Activated CD4-positive, alpha-beta memory T cell treated with anti-CD3 and anti-CD28 coated beads for 36 hours (primary cell): ENCODE measurements at places on chromosomes 13 and 19. TPM values are rescaled to one million over a fixed set of nuclear protein-coding genes. Genes with fewer than 3 reads are reported as not detected.

DNA sequence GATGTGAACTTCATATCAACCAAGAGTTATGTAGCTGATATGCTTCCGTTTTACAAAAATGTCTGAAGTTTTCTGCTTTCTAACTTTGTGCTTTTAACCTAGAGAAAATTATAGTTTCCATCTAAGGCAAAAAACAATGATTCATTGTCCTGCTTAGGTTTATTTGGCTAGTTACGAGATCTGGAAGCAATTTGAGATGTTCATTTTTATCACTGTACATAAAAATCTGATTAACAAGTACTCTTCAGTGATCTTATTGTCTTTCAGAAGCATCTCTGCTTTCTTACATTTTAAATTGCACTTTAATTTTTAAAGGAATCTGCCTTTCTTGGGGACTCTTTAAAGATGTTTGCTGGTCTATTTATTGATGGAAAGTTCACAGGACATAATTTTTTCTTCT lies 188.1 kb downstream of the RFC3 start:
- no peak for DNase-seq
- no peaks in the 10 kb centered on the region for H3K4me1 ChIP-seq
- H3K27ac ChIP-seq = no peak overlapping the region
- no peaks in the 10 kb centered on the region for H3K27me3 ChIP-seq
- no peaks in the 10 kb centered on the region for H3K36me3 ChIP-seq

GRCh38 chr19:49413348-49413747 lies 9.9 kb downstream of the PTH2 start:
- no peak overlapping the region for H3K27ac ChIP-seq
- peaks cover 2% of the 10 kb centered on the region for H3K27me3 ChIP-seq
- peaks cover 37% of the 10 kb centered on the region for H3K4me1 ChIP-seq
- no peaks in the 10 kb centered on the region for H3K36me3 ChIP-seq

- H3K27me3 ChIP-seq = no peaks in the 10 kb centered on the region
- no peak overlapping the region for H3K27ac ChIP-seq
- peaks cover 33% of the 10 kb centered on the region for H3K36me3 ChIP-seq
- no peak for DNase-seq
- H3K4me3 ChIP-seq = no peak overlapping the region
These were observed 37.4 kb downstream of the SAE1 start for GRCh38 chr19:47168065-47168464.

DNA sequence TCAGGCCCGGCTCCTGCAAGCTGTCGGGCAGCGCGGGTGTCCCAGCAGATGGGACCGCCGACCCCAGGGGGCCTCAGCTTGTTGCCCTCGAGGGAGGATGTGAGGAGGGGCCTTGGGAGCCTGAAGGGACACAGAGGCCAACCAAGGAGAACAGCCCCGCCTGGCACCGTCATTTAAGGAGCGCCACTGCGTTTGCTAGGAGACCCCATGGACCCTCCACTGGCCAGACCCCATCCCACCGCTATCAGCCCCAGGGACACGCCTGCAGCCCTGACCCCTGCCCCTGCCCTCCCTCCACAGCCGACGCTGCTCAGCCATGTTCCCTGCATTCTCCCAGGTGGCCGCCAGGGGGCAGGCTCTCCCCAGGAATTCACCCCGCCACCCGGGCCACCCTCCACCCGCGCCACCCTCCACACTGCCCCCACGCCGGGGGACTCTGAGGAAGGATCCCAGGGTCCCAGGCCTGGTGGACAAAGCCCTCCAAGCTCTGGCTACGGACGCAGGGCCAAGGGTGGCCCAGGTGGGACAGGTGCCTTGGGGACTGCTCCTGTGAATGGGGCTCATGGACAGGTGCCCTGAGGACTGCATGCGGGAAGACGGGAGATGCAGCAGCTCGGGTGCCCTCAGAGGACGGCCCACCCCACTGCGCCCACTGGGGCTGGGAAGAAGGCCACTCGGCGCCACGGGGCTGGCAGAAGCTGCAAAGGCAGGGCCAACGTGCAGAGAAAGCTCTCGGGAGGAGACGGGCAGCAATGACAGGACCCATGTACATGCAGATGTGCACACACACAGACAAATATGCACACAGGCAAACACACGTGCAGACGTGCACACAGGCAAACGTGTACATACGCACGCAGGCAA lies 34.4 kb downstream of the PIP5K1C start:
- peaks cover 7% of the 10 kb centered on the region for H3K36me3 ChIP-seq
- no peaks in the 10 kb centered on the region for H3K27me3 ChIP-seq
- H3K4me1 ChIP-seq = peaks cover 5% of the 10 kb centered on the region

DNA sequence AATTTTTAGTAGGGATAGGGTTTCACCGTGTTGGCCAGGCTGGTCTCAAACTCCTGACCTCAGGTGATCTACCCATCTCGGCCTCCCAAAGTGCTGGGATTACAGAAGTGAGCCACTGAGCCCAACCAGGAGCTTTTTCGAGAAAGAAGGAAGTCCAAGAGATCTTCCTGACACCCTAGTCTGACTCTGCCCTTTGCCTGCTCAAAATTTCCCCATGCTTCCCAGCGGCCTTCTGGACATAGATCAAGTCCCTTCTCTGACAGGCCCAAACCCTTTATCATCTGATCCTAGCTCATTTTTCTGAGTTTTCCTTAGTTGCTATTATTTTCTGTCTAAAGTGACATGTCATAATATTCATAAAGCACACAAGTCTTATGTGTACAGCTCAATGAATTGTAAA lies 1.5 kb upstream of the BAX start:
- H3K4me3 ChIP-seq = no peak overlapping the region
- H3K27me3 ChIP-seq = no peaks in the 10 kb centered on the region
- no peak overlapping the region for H3K27ac ChIP-seq

Gene LYPD3
- total RNA-seq = 2.3 TPM

DNA sequence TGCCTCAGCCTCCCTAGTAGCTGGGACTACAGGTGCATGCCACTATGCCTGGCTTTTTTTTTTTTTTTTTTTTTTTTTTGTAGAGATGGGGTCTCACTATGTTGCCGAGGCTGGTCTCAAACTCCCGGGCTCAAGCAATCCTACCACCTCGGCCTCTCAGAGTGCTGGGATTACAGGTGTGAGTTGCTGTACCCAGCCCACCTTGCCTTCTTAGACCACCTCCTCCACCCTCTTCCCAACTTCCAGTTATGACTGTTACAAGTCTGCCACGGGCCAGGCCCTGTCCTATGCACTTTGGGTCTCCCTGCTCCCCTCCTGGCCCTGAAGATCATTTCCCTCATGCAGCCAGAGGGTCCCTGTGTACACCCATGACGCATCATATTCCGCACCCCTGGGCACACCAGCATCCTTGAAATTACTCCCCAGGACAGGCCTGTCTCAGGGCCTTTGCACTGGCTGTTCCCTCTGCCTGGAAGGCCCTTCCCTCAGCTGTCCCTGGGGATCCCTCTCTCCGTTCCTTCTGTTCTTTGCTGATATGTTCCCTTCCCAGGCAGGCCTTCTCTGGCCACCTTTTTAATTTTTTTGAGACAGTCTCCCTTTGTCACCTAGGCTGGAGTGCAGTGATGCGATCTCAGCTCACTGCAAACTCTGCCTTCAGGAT lies 3.0 kb downstream of the LGALS4 start:
- H3K27me3 ChIP-seq = no peaks in the 10 kb centered on the region
- H3K36me3 ChIP-seq = no peaks in the 10 kb centered on the region
- H3K4me1 ChIP-seq = peaks cover 6% of the 10 kb centered on the region
- no peak overlapping the region for H3K27ac ChIP-seq
- DNase-seq = no peak
- H3K4me3 ChIP-seq = no peak overlapping the region

GRCh38 chr19:53876651-53877224 lies 5.3 kb upstream of the PRKCG start:
- no peak overlapping the region for H3K27ac ChIP-seq
- no peak overlapping the region for H3K4me3 ChIP-seq
- peaks cover 45% of the 10 kb centered on the region for H3K4me1 ChIP-seq
- DNase-seq = no peak

DNA sequence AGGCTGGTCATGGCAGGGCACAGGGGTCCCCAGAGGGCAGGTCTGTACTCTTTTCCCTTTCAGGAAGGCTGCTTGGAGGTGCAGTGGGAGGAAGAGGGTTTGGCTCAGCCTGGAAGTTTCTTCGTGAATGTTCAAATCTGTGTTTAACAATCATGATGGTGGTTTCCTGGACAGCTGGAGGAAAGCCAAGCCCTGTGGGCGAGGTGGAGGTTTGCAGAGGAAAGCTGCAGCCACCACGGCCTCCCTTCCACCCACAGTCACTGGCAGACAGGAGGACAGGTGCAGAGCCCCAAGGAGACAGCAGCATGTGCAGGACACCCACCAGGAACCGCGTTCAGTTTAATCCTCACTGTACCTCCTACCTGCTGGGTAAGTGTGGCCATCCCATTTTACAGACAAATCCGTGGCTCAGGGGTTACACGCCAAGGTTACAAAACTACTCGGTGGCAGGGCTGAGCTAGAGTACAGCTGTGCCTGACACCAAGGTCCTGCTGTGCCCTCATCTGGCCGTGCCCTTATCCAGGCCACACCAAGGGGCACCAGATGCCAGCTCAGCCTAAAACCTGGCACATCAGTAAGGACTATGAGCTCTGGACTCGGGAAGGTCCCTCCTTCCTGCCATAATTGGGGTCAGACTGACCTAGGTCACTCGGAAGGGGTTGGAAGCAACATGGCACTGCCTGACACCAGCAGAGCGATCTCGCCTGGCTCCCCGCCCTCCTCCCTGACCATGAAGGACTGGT lies 34.1 kb downstream of the SUGP2 start:
- H3K27me3 ChIP-seq = no peaks in the 10 kb centered on the region
- H3K27ac ChIP-seq = no peak overlapping the region
- H3K4me3 ChIP-seq = no peak overlapping the region
- H3K4me1 ChIP-seq = peaks cover 16% of the 10 kb centered on the region
- DNase-seq = no peak

Gene ABHD13
- total RNA-seq = 5.1 TPM

Gene REEP6
- total RNA-seq = 1.9 TPM

Gene INSL3
- 6.8 TPM for total RNA-seq

- H3K36me3 ChIP-seq = peaks cover 5% of the 10 kb centered on the region
- peak overlapping the region; percentile 81 for H3K4me3 ChIP-seq
- H3K4me1 ChIP-seq = peaks cover 36% of the 10 kb centered on the region
- H3K27me3 ChIP-seq = no peaks in the 10 kb centered on the region
- peak; percentile 95 for DNase-seq
- H3K27ac ChIP-seq = peak overlapping the region; percentile 87
These were observed 20.3 kb downstream of the MAST3 start for GRCh38 chr19:18117692-18118378.

- H3K27me3 ChIP-seq = no peaks in the 10 kb centered on the region
- peaks cover 39% of the 10 kb centered on the region for H3K4me1 ChIP-seq
- H3K27ac ChIP-seq = no peak overlapping the region
- H3K36me3 ChIP-seq = peaks cover 44% of the 10 kb centered on the region
These were observed 5.8 kb downstream of the FCHO1 start for GRCh38 chr19:17757125-17757524.

DNA sequence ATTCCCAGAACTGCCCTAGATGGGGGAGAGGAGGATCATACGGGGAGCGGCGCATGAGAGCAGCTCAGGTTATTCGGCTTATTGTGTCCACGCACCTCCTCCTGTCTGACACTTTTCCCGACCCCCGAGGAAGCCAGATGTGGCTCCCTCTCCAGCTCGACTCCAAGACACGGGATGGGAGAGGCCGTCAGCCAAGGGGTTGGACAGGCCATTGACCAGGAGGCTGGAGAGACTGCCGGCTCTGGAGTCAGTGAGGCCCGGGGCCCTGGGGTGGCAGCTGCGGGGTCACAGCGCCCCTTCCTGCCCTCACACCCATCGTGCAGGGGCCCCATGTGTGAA lies 2.9 kb downstream of the DMKN start:
- H3K27me3 ChIP-seq = peaks cover 26% of the 10 kb centered on the region
- no peaks in the 10 kb centered on the region for H3K36me3 ChIP-seq
